Upper lobe of left lung (tissue), 6 donors: ENCODE measurements at places on chromosomes 16 and 17. TPM values are rescaled to one million over a fixed set of nuclear protein-coding genes. Genes with fewer than 3 reads are reported as not detected.

DNA sequence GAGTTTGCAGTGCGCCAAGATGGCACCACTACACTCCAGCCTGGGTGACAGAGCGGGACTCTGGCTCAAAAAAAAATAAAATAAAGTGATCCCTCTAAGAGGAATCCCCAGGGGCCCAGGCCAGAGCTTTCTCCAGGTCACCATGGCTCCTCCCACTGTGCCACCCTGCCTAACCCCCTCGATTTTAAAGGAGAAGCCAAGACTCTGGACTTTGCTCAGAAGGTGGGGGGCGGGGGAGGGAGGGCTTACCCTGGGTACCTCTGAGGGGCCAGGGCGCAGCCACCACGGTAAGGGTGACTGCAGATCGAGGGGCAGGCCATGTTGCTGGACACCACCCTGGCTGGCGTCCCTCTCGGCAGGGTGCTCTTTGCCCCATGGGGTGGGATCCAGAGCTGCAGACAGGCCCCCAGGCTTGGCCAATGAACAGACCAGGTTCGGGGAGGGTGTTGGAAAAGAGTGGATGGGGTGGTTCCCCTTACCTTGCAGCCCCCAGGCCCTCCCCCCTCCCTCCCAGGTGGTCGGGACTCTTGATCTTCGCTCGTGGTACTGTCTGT lies 455 bp upstream of the GRB7 start:
- H3K4me1 ChIP-seq = peaks cover 49% of the 10 kb centered on the region
- peak overlapping the region; percentile 47 for H3K4me3 ChIP-seq
- H3K27ac ChIP-seq = peak overlapping the region; percentile 49
- peaks cover 24% of the 10 kb centered on the region for H3K27me3 ChIP-seq
- no peaks in the 10 kb centered on the region for H3K36me3 ChIP-seq

- no peaks in the 10 kb centered on the region for H3K27me3 ChIP-seq
- DNase-seq = no peak
- H3K36me3 ChIP-seq = no peaks in the 10 kb centered on the region
- peaks cover 15% of the 10 kb centered on the region for H3K4me1 ChIP-seq
- no peak overlapping the region for H3K4me3 ChIP-seq
These were observed 9.3 kb downstream of the ADORA2B start for GRCh38 chr17:15954222-15954621.

- no peaks in the 10 kb centered on the region for H3K4me1 ChIP-seq
- DNase-seq = no peak
- no peaks in the 10 kb centered on the region for H3K36me3 ChIP-seq
- H3K27ac ChIP-seq = no peak overlapping the region
- H3K4me3 ChIP-seq = no peak overlapping the region
These were observed 7.0 kb upstream of the SCPEP1 start for GRCh38 chr17:56970974-56971373.

DNA sequence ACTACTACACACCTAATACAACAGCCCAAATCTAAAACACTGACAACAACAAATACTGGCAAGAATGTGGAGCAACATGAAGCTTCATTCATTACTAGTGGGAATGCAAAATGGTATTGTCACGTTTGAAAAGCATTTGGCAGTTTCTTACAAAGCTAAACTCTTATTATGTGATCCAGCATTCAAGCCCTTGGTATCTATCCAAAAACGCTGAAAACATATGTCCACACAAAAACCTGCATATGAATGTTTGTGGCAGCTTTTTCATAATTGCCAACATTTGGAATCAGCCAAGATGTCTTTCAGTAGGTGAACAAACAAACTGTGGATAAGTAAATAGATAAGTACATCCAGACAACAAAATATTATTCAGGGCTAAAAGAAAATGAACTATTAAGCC lies 501.1 kb upstream of the KIF2B start:
- H3K4me1 ChIP-seq = no peaks in the 10 kb centered on the region
- H3K27ac ChIP-seq = no peak overlapping the region
- H3K27me3 ChIP-seq = no peaks in the 10 kb centered on the region
- H3K36me3 ChIP-seq = no peaks in the 10 kb centered on the region
- no peak overlapping the region for H3K4me3 ChIP-seq

The TPSD1 gene
- total RNA-seq = 14.0 TPM

The CCL17 gene
- not detected for total RNA-seq

GRCh38 chr16:85453194-85453678 lies 159.9 kb upstream of the GSE1 start:
- no peaks in the 10 kb centered on the region for H3K27me3 ChIP-seq
- H3K4me1 ChIP-seq = peaks cover 15% of the 10 kb centered on the region
- no peak overlapping the region for H3K27ac ChIP-seq
- no peaks in the 10 kb centered on the region for H3K36me3 ChIP-seq

The LYRM9 gene
- total RNA-seq = 26.2 TPM

DNA sequence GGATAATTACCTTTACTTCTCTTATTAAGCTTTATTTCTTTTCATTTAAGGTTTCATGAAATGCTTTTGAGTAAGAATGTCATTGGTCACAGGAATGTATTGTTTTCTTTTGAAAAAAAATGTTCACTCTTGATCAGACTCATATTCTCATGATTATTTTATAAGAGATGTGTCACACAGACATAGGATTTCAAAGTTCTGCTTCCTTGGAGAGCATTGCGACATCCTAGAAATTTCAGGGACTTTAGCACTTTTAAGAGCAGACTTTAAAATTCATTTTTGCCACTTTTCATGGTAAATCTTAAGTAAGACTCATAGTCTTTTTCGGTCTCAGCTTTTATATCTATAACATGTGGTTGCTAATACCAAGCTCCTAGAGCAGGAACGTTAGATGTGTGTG lies 314.7 kb downstream of the CDH8 start:
- H3K4me3 ChIP-seq = no peak overlapping the region
- no peaks in the 10 kb centered on the region for H3K27me3 ChIP-seq
- H3K36me3 ChIP-seq = no peaks in the 10 kb centered on the region
- no peak overlapping the region for H3K27ac ChIP-seq

GRCh38 chr16:11734653-11735043 lies 8.0 kb downstream of the TXNDC11 start:
- no peak overlapping the region for H3K4me3 ChIP-seq
- DNase-seq = no peak
- no peaks in the 10 kb centered on the region for H3K27me3 ChIP-seq
- peak overlapping the region; percentile 3 for H3K27ac ChIP-seq
- H3K36me3 ChIP-seq = peaks cover 86% of the 10 kb centered on the region
- peaks cover 44% of the 10 kb centered on the region for H3K4me1 ChIP-seq

DNA sequence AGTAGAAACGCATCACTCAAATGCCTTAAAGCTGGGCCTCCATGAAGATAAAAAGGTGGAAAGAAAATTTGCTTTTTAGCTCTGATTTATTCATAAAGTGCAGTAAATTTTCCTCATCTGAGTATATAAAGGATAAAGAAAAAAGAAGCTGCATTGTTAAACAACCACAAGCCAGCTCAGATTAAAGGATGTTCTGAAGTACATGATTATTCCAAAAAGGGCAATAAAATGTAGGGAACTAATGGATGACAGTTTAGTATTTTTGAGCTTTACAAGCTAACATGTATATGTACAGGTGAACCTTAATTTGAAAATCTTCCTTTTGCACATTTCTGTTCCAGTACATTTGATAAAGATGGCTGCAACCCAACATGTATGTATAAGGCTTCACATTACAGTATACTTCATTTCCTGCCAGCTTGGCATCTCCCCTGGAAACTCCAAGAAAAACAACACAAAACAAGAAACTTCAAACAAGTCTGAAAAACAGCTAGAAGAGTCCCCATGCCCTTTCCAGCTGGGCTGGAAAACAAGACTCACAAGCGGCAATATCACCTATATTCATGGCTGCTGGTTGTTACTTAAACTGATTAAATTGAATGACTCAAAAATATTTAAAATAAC lies 225.7 kb downstream of the CEP112 start:
- DNase-seq = no peak
- no peaks in the 10 kb centered on the region for H3K36me3 ChIP-seq
- H3K4me3 ChIP-seq = no peak overlapping the region
- no peaks in the 10 kb centered on the region for H3K27me3 ChIP-seq
- no peaks in the 10 kb centered on the region for H3K4me1 ChIP-seq

GRCh38 chr17:21287703-21288449 lies 3.4 kb downstream of the MAP2K3 start:
- peaks cover 5% of the 10 kb centered on the region for H3K36me3 ChIP-seq
- peak; percentile 98 for DNase-seq
- H3K27ac ChIP-seq = peak overlapping the region; percentile 99
- H3K4me1 ChIP-seq = peaks cover 58% of the 10 kb centered on the region
- H3K4me3 ChIP-seq = peak overlapping the region; percentile 97
- no peaks in the 10 kb centered on the region for H3K27me3 ChIP-seq

The PRSS22 gene
- 19.9 TPM for total RNA-seq
